Dermis blood vessel endothelial cell (primary cell): ENCODE measurements at places on chromosomes 4 and X. TPM values are rescaled to one million over a fixed set of nuclear protein-coding genes. Genes with fewer than 3 reads are reported as not detected.

Gene PPEF1
- total RNA-seq, result not detected in 2 replicates

Gene PAGE4
- total RNA-seq, result not detected in 2 replicates

DNA sequence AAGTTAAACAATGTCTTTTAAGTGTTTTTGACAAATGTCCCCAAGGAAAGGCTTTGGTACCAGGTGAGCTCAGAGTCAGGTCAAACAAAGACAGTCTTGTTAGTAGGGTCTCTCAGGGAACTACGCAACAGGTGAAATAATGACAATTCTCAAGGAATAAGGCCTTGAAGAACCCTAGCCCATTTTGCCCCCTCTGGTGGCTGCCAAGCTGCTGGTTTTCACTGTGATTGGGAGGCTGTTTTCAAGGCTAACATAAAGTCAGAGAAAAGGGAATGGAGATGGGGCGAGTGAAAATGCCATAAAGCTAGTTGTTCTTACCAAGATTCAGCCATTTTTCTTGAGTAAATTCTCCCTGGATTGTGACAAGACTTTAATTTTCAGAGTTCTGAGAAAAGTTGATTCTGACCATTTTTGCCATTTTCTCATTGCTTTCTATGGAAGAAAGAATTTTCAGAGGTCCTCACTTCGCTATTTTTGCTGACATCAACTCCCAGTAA lies 58.7 kb downstream of the RWDD4 start:
- DNase-seq, result peak; percentile 42

DNA sequence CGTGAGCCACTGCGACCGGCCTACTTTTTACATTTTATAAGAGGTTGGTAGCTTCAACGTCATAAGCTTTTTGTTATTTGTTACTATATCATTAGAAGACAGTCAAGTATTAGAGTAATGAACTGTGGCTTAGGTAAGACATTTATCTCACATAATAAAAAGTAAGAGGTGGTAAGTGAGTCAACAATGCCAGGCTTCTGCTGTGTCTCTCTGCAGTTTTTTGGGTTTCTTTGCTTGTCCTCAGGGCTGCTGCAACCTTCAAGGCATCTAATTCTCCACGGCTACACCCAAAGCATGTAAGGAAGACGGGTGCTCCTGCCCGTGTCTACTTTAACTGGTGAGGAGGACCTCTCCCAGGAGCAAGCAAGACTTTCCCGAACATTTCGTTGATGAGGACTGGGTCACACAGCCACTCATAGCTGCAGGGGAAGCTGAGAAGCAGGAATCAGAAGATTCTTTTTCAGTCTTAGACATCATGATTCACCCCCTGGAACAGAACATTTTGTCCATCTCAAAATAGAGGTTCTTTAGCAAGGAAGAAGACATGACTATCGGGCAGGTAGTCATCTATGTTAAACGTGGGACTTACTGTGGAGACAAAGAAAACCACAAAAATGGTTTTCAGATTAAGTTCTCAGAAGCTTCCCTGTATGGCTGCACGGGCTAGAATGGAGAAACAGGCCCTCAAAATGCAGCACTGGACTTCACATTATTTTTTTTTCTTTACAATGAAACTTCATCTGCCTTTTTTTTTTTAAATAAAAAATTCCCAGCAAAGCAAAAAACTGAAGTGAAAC lies 13.0 kb upstream of the RHOH start:
- DNase-seq, result no peak

DNA sequence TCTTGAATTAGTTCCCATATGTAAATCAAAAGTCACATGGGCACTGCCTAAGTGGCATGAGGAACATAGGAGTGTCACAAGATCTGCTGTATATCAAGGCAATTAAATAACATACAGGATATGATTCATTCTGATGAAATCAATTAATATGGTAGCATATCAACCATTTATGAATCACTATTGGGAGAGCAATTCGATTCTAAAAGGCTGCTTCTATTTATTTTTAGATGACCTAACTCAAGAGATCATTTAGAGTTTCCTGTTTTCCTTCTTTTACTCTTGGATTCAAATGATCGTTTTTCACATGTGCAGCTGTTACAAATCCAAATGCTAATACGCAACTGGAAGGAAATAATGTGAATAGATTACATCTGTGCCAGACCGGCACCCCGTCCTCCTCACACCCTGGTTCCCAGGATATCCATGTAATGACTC lies 81.9 kb downstream of the HCCS start:
- DNase-seq, result peak; percentile 5

- DNase-seq, result peak; percentile 1
These were observed 151.8 kb downstream of the POU4F2 start for GRCh38 chr4:146790515-146790914.

DNA sequence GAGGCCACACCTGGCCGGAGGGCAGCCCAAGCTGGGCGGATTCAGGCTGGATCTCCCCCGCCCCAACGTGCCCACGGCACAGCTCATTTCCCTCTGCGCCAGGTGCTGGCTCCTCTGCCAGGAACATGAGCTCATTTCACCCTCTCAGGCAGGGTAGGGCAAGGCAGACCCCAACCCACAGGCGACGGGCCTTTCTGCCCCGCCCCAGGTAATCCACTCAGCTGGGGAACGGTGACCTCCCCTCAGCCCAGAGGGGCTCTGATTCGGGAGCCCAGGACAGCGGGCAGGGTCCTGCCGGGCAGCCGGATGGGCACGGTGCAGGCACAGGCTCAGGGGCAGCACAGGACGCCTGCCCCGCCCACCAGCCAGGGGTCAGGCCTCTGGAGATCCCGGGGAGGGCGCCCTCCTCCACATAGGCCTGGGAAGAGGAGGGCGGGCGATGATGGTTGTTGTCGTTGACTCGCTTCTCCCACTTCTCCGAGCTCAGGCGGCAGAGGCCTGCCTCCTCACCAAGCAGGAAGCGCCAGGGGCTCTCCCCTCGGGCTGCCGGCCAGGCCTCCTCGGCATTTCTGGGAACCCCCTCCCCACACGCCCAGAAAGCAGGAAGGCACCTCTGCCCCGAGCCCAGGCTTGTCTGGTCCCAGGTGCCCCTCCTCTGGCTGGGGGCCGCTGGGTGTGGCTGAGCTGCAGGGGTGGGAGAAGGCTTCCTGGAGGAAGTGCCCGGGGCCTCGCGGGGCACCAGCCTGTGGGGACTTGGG lies 31.1 kb downstream of the TACC3 start:
- peak; percentile 30 for DNase-seq

Gene MAGEE1
- 0.68 and 1.2 TPM in 2 replicates for total RNA-seq

GRCh38 chr4:104890598-104891275 lies 255.9 kb upstream of the TET2 start:
- DNase-seq, result no peak

Gene MND1
- 2.4 and 5.6 TPM in 2 replicates for total RNA-seq

DNA sequence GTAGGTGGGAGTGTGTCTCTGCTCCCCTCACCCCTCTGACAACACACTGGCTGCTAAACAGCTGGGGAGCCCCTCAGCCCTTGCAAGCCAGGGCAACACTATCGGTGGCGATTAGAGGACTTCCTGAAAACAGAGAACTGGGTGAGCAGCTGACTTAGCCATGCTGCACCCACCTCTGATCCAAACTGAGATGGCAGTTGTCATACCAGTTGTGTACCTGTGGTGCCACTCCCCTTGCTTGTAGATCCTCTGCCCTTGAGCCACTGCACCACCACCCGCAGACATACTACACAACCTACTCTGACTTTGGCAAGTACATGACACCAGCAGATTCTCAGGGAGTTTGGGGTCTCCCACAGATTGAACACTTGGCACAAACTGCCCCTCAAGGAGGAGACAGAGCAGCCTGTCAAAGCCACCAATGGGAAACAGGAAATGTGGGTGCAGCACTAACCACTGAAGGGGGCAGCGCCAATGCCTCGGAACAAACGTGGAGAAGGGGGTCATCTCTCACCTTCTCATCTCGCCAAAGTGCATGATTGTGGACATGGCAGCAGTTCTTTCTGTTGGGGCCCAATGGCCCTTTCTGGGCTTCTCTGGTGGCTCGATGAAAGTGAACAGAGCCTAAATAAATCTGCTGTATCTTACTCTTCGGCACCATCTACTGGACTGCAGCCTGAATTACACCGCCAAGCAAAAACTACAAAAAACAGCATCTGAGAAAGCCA lies 119.8 kb downstream of the NEK1 start:
- peak; percentile 70 for DNase-seq

GRCh38 chr4:52783069-52783468 lies 31.8 kb upstream of the ERVMER34-1 start:
- DNase-seq, result no peak

- no peak for DNase-seq
These were observed 36.8 kb downstream of the VSIG4 start for GRCh38 chrX:66002824-66003680.

Gene TMEM33
- 58.2 and 72.3 TPM in 2 replicates for total RNA-seq

DNA sequence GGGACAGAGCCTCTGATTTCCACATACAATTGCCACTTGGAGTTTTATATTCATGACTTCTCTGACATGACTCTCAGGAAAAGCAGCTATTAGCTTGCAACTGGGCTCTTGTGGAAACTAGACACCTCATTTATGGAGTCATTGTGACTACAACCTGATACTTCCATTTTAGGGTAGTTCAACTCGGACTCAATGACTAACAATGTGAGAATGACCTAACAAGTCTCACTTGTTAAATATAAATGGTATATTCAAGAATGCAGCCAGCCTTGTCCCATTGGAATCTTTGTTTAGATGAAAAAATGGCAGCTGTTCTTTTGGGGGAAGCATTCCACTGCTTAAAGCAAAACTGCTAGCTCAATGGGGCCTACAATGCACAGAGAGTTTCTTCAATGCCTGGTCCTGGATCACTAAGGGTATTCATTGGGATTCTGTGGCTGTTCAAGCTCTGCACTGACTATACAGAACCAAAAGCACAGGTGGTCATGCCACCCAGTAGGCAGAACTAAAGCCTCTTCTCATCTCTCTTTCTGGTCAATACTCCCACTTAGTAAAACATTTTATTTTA lies 36.5 kb upstream of the GLRA3 start:
- DNase-seq, result no peak

DNA sequence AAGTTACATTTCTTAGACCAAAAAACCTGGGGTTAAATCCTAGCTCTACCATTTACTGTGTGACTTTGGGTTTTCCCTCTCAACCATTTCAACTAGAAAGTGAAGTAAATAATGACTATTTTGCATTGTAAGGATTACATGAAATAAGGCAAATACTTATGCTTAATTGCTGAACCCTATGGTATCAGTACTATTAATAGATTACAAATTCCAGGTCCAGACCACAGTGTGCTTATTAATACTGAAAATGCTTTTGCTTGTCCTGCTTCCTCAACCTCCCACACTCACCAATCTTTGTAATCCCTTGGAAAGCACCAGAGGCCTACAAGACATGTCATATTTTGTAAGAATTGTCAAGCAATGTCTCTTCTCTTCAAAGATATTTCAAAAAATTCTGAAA lies 456.5 kb downstream of the SPOCK3 start:
- DNase-seq, result no peak

GRCh38 chr4:152646221-152646620 lies 33.6 kb downstream of the TMEM154 start:
- no peak for DNase-seq

DNA sequence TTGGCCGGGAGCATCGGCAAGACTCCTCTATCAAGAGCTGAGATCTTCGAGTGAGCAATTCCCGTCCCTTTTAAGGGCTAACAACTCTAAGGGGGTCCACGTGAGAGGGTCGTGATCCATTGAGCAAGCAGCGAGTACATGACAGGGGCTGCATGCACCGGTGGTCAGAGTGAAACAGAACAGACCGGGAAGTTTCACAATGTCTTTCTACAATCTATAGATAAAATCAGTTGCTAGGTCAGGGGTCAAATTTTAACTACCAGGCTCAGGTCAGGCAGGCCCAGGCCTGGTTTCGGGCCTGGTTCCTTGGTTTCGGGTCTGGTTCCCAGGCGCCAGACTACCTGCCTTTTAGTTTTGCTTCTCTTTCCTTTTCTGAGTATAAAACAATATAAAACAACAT lies 160.1 kb downstream of the PTCHD1 start:
- DNase-seq, result no peak

GRCh38 chr4:20019310-20020015 lies 232.2 kb upstream of the SLIT2 start:
- no peak for DNase-seq

DNA sequence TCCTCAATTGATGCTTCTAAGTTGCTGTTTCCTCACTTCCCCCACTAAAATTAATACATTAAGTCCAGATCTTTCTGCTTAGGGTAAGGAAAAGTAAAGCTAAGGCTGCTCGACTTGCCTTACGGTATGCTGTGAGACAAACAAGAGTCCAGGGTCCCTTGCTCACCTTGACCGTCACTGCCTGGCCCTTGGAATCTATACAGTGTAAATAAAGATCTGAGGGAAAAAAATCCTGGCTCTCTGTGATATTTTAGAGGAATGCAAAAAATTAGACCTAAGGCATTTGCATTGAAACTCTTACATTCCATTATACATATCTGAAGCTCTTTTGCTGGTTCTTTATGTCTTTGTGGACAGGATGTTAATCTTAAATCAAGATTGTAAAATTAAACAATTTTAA lies 129.6 kb upstream of the HCCS start:
- DNase-seq, result no peak

Gene REPS2
- 6.1 and 6.5 TPM in 2 replicates for total RNA-seq

Gene LONRF3
- total RNA-seq, result 25.2 and 26.5 TPM in 2 replicates

DNA sequence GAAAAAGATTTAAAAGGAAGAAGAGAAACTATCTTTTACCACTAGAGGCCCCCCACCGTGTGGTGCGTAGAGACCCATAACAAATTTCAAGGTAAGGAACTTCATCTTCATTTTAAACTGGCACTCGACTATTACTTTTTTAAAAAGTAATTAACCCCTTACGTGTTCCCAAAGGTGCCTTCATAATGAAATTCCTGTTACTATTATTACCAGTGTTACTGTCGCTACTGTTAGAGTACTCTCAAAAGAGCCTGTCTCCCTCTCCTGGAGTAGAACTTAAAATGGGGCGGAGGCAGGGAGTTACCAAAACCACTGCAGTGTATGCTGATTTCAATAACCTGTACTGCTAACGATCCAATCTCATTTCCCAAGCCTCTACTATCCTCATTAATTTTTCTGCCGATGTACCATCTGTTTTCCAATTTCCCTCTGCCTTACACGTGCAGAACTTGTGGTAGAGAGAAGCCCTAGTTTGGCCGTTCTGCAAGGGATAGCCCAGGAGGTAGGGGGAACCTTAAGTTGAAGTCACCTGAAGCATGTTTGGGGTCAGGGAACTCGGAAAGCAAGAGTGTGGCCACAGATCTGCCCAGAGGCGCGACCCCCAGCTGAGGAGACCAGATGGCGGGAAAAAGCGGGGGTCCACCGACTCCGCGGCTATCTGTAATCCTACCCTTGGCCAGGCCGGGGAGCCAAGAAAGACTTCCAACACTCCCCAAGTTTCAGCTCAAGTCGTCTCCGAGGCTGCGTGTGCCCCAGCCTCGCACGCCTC lies 720 bp upstream of the STK26 start:
- DNase-seq, result peak; percentile 8

DNA sequence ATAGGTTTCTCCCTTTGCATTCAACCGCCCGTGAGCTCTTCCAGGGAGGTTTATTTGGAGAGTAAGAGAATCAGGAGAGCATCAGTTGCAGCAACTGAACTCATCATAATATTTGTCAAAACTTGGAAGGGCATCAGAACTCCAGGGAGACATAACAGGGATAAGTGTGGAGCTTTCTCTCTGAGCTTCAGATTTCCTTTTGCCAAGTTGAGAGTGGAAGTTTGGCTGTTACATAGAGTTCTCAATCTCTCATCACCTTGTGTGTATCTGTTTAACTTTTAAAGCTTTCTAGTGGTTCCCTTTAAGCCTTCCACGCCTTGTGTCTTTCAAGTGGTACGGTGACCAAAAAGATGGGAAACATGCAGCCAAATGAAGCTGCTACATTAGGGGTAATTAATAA lies 18.8 kb downstream of the BMP3 start:
- DNase-seq, result no peak

Gene CCDC120
- total RNA-seq, result 0.85 and 1.4 TPM in 2 replicates
